Effector memory CD4-positive, alpha-beta T cell (primary cell): ENCODE measurements at places on chromosomes 12 and 14.
A peak's percentile ranks its signal among the peaks of the same experiment; 100 is the strongest.

- H3K36me3 ChIP-seq, result no peaks in the 10 kb centered on the region
- H3K27me3 ChIP-seq, result no peaks in the 10 kb centered on the region
- no peak for DNase-seq
- H3K27ac ChIP-seq, result no peak overlapping the region
- no peak overlapping the region for H3K4me3 ChIP-seq
Observed at GRCh38 chr12:5455045-5455444, 23.1 kb downstream of the NTF3 start.

DNA sequence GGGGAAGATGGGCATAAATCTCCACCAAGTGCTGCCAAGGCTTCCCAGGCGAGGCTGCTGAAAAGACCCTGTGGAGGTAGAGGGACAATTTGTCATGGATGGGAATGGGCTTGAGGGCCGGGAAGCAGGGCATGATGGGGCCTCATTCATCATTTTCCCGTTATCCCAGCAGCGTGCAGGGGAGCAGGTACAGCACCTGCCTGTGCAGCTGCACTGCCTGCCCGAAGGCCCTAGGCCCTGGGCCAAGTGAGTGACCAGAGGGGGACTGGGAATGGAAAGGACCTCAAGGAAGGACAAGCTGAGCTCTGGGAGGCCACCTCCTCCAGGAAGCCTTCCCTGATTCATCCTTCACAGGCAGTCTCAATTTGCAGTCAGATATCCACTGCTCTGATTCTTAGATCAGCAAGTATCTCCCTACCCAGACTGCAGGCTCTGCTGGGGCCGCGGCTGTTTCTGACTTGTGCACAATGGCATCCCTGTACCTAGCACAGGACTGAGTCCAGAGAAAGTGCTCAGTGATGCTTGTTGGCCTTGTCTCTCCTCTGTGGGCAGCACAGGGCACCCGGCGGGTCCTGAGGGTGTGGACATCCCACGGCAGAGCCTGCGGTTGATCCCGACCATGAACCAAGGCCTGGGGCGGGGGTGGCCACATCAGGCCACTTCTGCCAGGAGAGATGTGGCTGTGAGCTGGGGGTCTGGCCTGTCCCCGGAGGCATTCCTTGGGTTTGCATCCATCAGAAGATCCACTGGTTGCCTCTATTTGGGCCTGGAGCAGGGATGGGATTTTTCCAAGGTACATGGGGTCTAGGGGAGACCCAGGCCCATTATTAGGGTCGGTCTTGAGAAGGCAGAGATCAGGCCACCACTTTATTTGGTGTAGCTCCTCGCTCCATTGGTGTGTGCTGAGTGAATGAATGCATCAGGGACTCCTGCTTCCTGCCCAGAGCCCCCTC is 167.3 kb upstream of the RTL1 start:
- H3K4me3 ChIP-seq, result no peak overlapping the region
- DNase-seq, result no peak
- no peaks in the 10 kb centered on the region for H3K27me3 ChIP-seq
- no peak overlapping the region for H3K27ac ChIP-seq
- H3K4me1 ChIP-seq, result no peaks in the 10 kb centered on the region

DNA sequence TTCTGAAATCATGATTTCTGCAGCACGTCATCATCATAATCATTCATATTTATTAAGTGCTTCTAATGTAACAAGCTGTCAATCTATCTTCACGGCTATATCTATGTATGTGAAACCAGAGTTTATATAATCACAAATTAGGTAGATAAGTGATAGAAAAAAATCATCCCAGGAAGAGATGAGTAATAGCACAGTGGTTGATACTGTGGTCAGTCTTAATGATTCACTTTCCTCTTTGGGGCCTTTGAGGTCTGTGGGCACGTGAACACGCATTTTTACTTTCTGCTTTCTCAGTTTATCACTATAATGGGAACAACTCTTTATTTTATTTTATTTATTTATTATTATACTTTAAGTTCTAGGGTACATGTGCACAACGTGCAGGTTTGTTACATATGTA is 265.9 kb upstream of the NOVA1 start:
- H3K36me3 ChIP-seq, result no peaks in the 10 kb centered on the region
- DNase-seq, result no peak
- H3K4me3 ChIP-seq, result no peak overlapping the region
- no peak overlapping the region for H3K27ac ChIP-seq

DNA sequence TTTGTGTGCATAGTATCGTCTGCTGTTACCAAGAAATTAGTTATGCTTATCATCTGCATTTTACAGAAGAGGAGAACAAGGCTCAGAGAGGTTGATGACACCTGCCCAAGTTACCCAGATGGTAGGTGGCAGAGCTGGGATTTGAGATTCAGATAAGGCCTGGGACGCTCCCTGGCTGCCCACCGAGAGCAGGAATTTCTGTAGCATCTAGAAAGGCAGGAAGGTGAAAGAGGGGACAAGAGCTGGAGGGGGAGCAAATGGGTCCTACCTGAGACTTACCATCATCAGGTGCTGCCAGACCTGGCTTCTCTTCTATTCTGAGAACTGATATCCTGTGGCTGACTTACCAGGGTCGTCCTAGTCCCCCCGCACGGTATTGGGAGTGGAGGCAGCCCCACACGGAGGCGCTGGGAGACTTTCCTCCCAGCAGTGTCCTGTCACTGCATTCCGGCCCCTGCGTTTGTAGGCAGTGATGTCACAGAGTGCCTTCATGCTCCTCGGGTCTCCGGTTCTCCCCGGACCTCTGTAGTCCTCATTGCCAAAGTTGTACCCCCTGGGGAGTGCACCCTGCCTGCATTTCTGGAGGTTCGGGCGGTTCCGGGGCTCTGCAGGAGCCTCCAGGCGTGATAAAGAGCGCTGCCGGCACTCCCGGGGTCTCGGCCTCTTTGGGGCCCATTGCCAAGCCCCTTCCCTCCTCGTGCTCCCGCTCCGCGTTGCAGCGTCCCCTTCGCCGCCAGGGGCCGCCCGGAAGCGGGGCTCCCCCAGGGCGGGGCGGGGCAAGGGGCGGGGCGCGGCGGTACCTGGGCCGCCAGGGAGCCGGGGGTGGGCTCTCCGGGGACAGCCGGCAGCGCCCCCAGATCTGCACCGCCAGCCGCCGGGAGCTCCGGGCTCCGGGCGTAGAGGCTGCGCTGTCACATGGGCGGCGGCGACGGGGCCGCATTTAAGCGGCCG is at the start of gene CABP1:
CABP1 (plus strand) TSS at position 856 of the 951 bp plus-strand sequence; CDS start at position 916, 60 bp downstream.
- H3K27ac ChIP-seq, result no peak within 1 kb of the TSS
- peaks cover 10% of the 10 kb centered on the region for H3K4me1 ChIP-seq
- H3K36me3 ChIP-seq, result no peaks in the 10 kb centered on the region
- H3K27me3 ChIP-seq, result peaks cover 24% of the 10 kb centered on the region

- no peaks in the 10 kb centered on the region for H3K27me3 ChIP-seq
- H3K4me3 ChIP-seq, result no peak overlapping the region
- no peak for DNase-seq
- no peak overlapping the region for H3K27ac ChIP-seq
- no peaks in the 10 kb centered on the region for H3K36me3 ChIP-seq
Observed at GRCh38 chr12:45532113-45532512, 197.4 kb upstream of the ARID2 start.

DNA sequence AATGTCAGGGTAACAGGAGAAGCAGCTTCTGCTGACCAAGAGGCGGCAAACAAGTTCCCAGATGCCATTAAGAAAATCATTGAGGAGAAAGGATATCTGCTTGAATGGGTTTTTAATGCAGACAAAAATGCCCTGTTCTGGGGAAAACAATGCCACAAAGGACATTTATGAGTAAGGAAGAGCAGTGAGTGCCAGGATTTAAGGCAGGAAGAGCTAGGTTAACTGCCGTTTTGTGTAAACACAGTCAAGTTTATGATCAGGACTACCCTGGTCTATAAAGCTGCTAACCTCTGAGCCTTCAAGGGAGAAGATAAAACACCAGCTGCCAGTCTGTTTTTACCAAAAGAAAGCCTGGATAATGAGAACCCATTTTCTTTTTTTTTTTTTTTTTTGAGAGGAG is 8.5 kb downstream of the MAPKAPK5 start:
- no peaks in the 10 kb centered on the region for H3K4me1 ChIP-seq
- no peak for DNase-seq
- H3K36me3 ChIP-seq, result peaks cover 3% of the 10 kb centered on the region
- H3K4me3 ChIP-seq, result no peak overlapping the region
- H3K27ac ChIP-seq, result no peak overlapping the region
- H3K27me3 ChIP-seq, result no peaks in the 10 kb centered on the region

DNA sequence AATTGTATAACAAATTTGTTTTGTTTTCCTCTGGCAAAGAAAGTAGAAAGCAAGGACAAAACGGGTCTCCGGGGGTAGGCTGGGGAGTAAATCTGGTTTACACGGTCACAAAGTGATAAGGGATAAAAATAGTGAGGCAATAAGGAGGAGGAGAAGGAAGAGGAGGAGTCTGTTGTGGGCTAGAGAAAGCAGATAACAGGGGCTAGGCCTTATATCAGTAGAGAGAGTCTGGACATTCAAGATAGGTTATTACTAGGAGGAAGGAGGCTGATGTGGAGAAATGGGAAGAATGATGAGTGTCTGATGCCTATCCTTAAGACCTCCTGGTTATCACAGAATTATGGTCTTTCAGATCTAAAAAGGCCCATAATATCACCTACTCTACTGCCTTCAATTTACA is 83.2 kb upstream of the SSTR1 start:
- H3K36me3 ChIP-seq, result no peaks in the 10 kb centered on the region
- H3K27ac ChIP-seq, result no peak overlapping the region
- no peaks in the 10 kb centered on the region for H3K4me1 ChIP-seq
- DNase-seq, result no peak

- no peak for DNase-seq
- peak overlapping the region; percentile 88 for H3K4me3 ChIP-seq
- peak overlapping the region; percentile 84 for H3K27ac ChIP-seq
- H3K27me3 ChIP-seq, result no peaks in the 10 kb centered on the region
- H3K4me1 ChIP-seq, result peaks cover 9% of the 10 kb centered on the region
- no peaks in the 10 kb centered on the region for H3K36me3 ChIP-seq
Observed at GRCh38 chr12:22626406-22626805, 1.4 kb downstream of the ETNK1 start.
